Body of pancreas (tissue), 4 donors: ENCODE measurements at places on chromosomes 12 and 14.

- no peak overlapping the region for H3K27ac ChIP-seq
- H3K27me3 ChIP-seq, result no peaks in the 10 kb centered on the region
- no peaks in the 10 kb centered on the region for H3K36me3 ChIP-seq
- no peak overlapping the region for H3K4me3 ChIP-seq
- H3K4me1 ChIP-seq, result no peaks in the 10 kb centered on the region
Observed at GRCh38 chr12:129579879-129580278, 323.9 kb downstream of the TMEM132D start.

DNA sequence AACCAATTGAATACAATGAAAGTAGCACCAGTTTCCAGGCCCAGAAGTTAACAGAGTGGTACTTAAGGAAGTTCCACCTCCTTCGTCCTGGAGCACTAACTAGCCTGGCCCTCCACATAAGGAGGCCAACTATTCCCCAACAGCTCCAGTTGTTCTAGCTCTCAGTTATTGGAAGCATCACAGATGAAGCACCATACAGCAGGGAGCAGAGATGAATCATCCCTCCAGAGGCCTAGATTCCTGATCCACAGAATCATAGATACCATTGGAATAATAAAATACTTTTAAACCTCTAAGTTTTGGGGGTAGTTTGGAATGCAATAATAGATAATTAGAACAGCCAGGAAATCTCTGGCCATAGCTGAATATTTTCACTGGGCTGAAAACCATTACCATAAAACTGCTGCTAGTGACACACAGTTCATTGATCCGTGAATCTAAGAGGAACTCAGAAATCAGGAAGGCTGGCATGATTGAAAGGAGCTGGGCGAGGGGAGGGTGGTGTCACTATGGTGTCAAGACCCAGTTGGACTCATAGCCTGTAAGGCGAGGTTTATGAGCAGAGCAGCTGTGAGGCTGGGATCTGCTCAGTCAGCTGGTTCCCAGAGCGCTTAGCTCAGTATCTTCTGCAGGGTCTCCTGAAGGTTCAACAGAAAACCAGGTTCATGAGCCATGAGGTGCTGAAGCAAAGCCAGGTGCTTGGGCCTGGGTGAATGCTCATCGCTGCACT lies 371.4 kb upstream of the TMTC1 start:
- no peaks in the 10 kb centered on the region for H3K27me3 ChIP-seq
- H3K4me3 ChIP-seq, result no peak overlapping the region
- H3K36me3 ChIP-seq, result no peaks in the 10 kb centered on the region
- no peaks in the 10 kb centered on the region for H3K4me1 ChIP-seq
- no peak for DNase-seq

DNA sequence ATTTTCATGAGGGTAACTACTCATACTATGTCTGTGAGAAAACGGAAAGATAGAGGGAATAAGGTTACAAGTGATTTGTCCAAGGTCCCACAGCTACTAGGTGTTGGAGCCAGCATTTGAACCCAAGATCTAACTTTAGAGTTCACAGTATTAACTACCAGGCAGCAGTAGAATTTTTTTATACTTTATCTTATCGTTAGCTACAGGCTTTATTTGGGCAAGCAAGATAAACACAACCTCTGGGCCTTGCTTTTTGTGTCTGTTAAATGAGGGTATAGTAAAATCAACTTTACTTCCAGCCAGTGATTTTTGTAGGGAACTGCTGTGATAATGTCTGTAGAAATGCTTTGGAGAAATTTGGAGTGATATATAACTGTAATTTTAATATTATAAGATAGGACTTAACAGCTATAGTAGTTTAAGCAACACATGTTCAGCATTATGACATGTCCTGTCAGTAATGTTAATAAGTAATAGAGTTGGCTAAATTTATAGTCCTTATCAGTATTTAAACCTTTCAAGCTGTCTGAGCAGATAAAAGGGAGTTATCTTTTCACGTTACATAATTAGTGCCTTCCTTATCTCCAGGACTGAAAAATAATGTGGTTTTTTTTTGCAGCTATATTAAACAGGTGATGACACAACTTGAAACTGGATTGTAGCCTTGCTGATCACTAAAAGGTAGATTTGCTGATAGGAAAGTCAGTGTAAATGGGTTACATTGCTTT lies 12.8 kb downstream of the LEMD3 start:
- H3K4me1 ChIP-seq, result peaks cover 38% of the 10 kb centered on the region
- no peak overlapping the region for H3K27ac ChIP-seq
- H3K27me3 ChIP-seq, result no peaks in the 10 kb centered on the region
- H3K36me3 ChIP-seq, result no peaks in the 10 kb centered on the region
- no peak overlapping the region for H3K4me3 ChIP-seq

- H3K27me3 ChIP-seq, result no peaks in the 10 kb centered on the region
- no peak overlapping the region for H3K27ac ChIP-seq
- H3K4me1 ChIP-seq, result no peaks in the 10 kb centered on the region
- no peaks in the 10 kb centered on the region for H3K36me3 ChIP-seq
Observed at GRCh38 chr14:88934351-88934806, 109.9 kb downstream of the TTC8 start.

GRCh38 chr14:74190927-74191575 lies 48.2 kb upstream of the VSX2 start:
- no peak overlapping the region for H3K27ac ChIP-seq
- no peaks in the 10 kb centered on the region for H3K4me1 ChIP-seq
- H3K27me3 ChIP-seq, result no peaks in the 10 kb centered on the region
- no peak for DNase-seq
- H3K36me3 ChIP-seq, result no peaks in the 10 kb centered on the region

DNA sequence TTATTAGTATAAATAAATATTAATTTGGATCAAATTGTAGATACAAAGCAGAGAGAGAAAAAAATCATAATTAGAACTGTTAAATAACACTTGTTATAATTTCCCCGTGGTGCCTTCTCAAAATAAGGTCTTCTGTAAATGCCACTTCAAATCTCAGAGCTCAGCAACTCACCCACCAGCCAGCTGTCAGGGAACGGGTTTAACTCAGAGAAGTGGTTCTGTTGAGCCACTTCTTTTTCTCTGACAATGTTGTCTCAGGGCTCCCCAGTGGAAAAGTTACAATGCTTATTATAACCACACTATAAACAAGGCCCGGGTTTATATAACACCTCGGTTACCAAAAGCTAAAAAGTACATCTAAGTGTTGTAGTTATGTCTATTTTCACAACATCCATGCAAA lies 452.6 kb downstream of the GLT1D1 start:
- no peak for DNase-seq
- H3K4me3 ChIP-seq, result no peak overlapping the region
- no peaks in the 10 kb centered on the region for H3K36me3 ChIP-seq
- H3K27me3 ChIP-seq, result no peaks in the 10 kb centered on the region
- H3K27ac ChIP-seq, result no peak overlapping the region
